ENCODE measurements at places on chromosomes 7 and 10.

DNA sequence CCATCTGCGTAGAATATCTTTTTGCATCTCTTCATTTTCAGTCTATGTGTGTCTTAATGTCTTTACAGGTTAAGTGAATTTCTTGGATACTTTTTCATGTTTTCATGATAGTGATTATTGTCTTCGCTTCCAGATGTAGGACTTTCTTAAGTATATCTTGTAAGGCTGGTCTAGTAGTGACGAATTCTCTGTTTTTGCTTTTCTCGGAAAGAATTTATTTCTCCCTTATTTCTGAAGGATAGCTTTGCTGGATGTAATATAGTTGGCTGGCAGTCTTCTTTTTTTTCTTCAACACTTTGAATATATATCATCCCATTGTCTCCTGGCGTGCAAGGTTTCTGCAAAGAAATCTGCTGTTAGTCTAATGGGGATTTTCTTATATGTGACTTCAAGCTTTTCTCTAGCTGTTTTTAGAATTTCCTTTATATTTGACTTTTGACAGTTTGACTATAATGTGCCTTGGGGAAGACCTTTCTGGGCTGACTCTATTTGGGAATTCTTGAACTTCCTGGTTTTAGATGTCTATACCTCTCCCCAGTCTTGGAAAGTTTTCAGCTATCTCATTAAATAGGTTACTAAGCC, 14.3 kb downstream of the GTPBP4 start:
- DNase-seq, result no peak

DNA sequence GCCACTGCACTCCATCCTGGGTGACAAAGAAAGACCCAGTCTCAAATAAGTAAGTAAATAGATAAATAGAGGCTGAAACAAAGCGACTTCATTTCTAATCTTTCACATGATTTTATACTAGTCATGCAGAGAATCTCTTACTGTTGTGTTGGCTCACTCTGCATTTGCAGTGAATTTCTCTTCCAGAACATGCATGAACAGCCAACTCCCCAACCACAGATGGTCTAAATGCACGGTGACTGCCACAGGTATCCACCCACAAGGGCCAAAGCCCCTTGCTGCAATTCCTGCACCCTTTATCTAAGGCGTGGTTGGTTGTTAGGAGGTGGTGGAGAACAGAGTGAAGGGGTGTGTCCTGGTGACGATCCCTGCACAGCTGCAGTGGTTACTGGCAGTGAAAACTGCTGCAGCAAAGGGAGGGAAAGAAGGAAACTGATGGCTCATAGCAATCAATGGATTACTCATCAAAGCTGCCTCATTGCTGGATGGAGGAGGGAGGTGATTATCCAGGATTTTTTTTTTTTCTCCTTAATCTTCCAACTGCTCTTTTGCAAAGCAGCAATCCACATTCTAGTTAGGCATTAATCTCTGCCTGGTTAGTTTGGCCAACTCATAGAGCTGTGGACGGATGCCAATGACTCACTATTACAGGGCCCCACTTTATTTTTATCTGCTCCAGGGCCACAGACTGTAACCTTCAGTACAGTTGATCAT, 50.6 kb downstream of the PRTFDC1 start:
- no peak for DNase-seq

- no peak for DNase-seq
Measured at GRCh38 chr7:47557694-47558670, 23.9 kb downstream of the TNS3 start.

GRCh38 chr7:46814516-46815250, 767.2 kb downstream of the TNS3 start:
- no peak for DNase-seq

DNA sequence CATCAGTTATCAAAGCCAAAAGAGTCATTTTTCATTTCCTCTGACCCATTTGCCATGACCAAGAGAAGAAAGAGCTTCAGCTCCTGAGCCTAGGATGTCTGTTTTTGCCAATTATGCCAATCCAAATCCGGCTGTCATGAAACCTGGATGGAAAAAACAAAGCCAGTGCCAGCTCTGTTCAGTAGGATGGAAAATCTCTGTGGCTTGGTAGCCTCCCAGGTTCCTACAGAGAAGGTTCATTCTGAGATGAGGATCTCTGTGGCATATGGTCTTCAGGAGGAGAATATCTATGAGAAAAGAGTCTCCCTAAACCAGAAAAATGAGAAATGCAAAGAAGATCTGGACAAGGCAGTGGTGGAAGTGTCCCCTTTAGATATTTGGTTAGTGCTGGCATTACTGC, 475.4 kb downstream of the CNTNAP2 start:
- DNase-seq, result no peak

- no peak for DNase-seq
Measured at GRCh38 chr10:115539142-115539762, 446.1 kb downstream of the ATRNL1 start.

DNA sequence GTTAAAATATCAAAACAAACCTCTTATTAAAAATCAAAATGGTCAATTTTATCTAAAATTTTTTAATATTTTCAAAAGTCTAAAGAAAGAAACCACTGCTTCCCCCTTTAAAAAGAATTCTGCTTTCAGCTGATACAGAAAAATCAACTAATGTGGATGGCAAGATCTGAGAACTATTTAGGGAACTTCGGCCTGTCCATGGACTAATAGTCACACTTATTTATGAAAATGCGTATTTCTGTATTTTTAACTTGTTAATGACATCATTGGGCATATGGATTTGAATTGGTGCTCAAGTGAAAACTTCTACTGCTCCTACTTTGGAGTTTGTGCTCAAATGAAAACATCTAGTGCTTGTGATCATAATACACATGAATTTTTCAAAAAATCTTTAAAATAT, 31.9 kb downstream of the RNLS start:
- DNase-seq, result no peak

DNA sequence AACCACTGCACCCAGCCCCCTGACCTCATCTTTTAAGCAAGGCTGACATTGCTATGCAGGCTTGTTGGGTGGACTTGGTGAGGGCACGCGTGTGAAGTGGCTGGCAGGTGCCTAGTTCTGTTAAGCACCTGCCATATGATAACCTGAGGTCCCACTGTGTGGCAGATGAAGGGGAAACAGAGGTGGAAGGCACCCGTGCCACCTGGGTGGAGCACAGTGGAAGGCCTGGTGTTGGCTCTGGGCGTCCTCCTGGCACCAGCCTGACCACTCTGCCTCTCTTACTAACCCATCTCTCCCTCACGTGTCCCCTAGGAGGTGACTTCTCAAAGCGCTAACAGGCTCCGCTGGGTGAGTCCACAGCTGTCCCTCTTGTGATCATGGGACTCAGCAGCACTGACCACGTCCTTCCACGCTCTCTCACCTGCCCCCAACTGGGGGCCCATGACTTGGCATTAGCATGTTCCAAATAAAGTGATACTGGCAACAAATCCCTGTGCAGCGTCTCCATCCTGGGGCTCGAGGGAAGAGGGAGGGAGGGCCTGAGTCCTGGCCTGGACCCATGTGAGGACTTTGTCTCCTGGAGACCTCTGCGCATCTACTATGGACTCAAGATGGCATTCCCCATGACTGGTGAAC, 4.6 kb upstream of the ZNF862 start:
- DNase-seq, result no peak

Data from GM12892 (cell line).